NCI-H1417 treated with DMSO at 0.1 percent for 48 hours (cell line): ENCODE measurements at places on chromosomes 16 and 17.
A peak's percentile ranks its signal among the peaks of the same experiment; 100 is the strongest.

GRCh38 chr16:21092951-21093350 is 57.7 kb downstream of the DNAH3 start:
- DNase-seq: no peak

DNA sequence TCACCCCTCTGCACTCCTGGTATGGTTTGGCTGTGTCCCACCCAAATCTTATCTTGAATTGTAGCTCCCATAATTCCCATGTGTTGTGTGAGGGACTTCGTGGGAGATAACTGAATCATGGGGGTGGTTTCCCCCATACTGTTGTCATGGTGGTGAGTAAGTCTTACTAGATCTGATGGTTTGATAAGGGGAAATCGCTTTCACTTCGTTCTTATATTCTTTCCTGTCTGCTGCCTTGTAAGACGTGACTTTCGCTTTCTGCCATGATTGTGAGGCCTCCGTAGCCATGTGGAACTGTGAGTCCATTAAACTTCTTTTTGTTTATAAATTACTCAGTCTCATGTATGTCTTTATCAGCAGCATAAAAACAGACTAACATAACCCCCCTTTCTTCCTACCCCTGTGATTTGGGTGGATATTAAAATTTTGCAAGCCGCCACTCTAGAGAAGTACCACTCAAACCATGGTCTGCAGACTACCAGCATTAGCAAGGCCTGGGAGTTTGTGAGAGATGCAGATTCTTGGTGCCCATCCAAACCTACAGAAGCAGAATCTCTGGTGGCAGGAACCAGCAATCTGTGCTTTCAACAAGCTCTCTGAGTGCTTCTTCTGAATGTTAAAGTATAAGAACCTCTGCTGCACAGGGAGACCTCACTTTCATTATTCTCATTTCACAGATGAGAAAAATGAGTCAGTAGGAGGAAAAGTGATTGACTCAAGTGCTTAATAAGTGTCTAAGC is 999.5 kb upstream of the EEF2KMT start:
- no peak for DNase-seq

GRCh38 chr16:51154271-51155171 is 3.5 kb upstream of the SALL1 start:
- no peak for DNase-seq

DNA sequence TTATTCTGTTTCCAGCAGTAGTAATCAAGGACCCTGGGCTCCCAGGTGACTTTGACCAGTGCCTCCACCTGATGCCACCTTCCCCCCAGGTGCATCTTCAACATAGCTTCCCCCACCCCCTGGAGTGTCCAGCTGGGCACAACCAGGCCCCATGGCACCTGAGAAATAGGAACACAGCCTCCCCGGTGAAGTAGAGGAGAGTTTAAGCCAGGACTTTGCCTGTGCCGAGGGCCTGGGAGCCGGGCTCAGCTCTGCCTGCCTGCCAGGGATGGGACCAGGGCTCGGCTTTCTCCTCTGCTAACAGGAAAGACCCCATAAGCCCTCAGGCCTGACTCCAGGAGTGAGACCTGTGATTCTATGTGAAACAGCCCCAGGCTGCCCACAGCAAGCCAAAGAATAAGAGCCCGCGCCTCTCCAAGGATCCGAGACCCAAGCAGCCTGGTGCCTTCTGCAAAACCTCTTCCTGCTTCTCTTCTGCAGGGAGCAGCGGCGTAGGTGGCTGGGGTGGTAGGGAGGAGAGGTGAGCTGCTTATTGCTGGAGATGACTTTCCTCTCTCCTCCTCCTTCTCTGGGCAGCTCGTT is 16.4 kb upstream of the RBFOX3 start:
- DNase-seq: no peak

- DNase-seq: no peak
Measured at GRCh38 chr17:6374761-6375312, 60.1 kb downstream of the AIPL1 start.

DNA sequence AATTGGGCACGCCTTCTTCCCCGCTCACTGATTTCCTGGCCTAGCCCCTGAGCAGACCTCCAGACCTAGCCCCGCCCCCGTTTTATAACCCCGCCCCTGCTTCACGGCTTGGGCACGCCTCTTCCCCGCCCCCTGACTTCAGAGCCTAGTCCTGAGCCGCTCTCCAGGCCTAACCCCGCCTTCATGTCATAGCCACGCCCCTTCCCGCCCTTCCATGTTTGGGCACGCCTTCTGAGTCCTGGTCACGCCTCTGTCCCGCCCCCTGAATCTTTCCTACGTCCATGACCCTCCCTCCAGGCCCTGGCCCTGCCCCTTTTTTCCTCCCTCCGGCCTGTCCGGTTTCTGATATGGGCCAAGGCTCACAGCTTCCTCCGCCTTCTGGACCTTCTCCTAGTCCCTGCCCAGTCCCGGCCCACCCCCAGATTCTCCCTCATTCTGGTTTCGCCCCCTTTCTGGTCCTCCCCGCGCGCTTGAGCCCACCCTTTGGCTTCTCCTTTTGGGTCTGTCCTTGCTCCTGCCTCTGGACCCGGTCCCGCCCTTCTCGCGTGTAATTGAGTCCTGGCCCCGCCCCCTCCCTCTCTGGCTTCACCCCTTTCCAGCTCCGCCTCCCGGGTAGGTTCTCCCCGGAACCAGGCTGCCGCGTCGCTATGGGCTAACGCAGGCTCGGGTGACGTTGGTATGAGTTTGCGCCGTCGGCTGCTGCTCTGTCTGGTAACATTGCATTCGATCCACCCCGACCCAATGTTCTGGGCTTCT is 15.1 kb upstream of the EEF2K start:
- peak; percentile 96 for DNase-seq

DNA sequence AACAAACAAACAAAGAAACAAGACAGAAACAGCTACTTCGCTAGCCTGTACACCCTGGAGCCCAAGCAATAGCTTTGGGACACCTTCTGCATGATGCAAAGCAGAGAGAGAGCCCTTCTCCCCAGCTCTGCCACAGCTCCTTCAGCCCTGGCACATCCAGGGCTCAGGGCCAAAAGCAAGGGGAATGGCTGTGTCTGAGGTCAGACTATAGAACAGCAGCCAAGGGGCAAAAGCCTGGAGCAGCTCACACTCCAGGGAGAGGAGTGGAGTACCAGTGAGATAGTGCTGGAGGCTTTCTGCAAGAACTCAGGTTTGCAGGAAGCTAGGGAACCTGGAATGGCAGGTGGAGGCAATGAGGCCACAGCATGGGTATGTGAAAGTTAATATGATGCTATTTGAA is 11.6 kb upstream of the SEPHS2 start:
- no peak for DNase-seq

DNA sequence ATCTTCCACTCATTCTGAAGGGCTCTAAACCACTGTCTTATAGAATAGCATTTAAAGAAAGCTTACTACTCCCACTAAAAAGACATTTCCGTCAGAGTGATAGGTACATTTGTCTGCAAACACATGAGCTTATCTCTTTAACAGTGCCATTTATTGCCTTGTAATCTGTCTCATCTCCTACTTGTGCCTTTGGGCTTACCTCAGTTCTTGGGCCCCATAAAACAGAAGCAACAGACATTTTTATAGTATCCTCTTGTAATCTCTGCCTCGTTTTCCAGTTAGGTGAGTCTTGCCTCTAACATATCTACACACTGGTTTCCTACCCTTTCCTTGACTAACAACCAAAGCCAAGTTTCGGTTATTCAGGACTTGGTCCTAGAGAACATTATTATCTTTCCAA is 681.4 kb upstream of the KIF2B start:
- no peak for DNase-seq

GRCh38 chr17:17350491-17351355 is 47.5 kb downstream of the NT5M start:
- DNase-seq: no peak

DNA sequence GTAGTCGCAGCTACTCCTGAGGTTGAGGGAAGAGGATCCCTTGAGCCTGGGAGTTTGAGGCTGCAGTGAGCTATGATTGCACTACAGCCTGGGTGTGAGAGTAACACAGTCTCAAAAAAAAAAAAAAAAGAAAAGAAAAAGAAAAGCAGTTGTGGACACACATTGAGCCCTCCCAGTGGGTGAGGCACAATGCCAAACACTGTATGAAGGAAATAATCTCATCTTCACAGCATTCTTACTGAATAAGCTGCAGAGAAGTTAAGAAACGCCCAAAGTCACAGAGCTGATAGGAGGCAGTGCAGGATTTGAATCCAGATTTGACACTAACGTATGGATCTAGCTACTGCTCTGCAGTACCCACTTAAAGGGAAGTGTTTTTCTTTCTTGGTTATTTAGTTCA is 5.9 kb upstream of the LYZL6 start:
- no peak for DNase-seq

- no peak for DNase-seq
Measured at GRCh38 chr17:4766723-4767122, 5.0 kb upstream of the TM4SF5 start.

DNA sequence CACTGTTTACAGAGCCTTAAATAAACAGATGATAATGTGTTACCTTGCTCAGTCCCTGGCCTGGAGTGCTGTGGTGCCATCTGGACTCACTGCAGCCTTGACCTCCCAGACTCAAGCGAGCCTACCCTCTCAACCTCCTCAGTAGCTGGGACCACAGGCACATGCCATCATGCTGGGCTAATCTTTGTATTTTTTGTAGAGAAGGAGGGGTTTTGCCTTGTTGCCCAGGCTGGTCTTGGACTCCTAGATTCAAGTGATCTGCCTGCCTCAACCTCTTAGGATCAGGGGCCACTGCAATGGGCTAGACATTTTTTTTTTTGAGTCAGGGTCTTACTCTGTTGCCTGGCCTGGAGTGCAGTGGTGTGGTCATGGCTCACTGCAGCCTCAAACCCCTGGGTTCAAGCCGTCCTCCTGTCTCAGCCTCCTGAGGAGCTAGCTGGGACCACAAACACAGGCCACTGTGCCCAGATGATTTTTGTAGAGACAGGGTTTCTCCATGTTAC is 5.0 kb upstream of the NAGLU start:
- no peak for DNase-seq

DNA sequence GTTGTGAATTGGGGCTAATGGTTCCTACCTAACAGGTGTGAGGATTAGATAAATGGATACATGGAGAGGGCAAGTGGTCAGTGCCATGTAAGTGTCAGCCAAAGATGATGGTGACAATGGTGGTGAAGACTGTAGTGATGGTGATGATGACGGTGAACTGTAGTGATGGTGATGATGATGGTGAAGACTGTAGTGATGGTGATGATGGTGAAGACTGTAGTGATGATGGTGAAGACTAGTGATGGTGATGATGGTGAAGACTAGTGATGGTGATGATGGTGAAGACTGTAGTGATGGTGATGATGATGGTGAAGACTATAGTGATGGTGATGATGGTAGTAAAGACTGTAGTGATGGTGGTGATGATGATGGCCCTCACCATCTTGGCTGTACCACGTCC is 18.1 kb upstream of the GNG13 start:
- DNase-seq: no peak

GRCh38 chr17:11625878-11626277 is 27.6 kb downstream of the DNAH9 start:
- DNase-seq: no peak

DNA sequence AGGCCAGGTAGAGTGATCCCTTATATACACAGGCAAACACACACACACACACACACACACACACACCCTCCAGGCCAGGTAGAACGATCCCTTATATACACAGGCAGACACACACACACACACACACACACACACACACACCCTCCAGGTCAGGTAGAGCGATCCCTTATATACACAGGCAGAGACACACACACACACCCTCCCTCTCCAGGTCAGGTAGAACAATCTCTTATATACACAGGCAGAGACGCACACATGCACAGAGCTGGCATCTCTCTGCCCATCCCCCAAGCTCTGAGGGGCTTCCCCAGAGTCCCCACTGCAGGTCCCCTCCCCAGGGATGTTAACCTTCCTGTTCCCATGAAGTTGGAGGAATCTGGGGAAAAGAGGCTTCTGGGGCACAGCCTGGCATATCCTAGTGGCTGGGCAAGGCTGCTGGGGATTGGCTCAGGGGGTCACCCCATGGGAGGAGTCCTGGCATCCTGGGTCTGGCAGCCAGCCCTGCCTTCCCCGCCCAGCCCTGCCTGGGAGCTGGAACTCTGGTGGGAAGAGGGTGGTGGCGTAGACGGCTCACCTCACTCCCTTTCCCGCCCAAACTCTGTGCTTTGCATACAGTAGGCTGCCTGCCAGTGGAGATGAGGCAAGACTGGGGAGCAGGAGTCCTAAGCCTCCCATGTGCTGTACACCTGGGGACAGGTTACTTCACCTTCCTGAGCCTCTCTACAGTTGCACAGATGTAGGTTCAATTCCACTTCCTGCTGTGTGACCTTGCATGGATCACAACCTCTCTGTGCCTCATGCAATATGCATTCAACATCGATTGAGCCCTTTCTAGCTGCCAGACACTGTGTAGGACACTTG is 41.8 kb downstream of the TEKT5 start:
- DNase-seq: no peak

DNA sequence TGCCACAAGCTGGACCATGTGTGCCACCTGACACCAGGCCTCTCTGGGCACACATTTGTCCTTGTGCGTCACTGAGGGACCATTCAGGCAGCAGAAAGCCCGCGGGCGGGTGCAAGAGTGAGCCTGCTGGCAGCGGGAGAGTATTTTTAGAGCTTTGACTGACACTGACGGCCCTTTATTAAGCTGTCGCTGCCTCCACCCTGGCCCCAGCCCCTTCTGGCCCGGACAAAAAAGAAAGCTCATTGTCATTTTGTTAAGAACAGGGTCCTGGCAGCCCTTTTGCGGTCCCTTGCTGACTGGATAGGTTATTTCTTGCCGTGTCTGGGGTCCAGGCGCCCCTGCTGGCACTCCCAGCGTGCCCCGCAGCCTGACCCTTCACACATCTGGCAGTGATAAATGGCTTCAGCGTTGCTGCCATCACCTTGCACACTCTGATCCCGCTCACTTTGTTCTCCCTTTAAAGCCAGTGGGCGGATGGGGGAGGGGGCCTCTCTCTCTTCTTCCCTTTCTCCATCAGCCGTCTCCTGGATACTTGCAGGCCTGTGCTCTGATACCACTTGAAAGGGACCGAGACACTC is 78.4 kb upstream of the NKD1 start:
- no peak for DNase-seq

DNA sequence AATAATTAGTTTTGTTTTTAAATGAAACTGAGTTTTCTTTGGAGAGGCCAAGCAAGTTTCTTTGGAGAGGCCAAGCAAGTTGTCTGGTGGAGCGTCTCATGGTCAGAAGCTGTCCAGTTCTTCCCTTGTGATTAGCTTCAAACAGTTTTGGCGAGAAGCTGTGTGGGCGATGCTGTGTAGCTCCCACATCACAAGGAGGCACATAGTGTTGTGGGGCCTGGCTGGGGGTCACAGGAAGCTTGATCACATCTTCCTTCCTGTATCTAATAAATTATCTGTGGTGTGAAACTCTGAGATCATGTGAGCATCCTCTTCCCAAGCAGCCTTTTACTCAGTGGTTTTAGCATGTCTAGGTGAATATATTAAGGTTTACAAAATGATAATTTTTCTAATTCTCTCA is 33.9 kb downstream of the SPECC1 start:
- DNase-seq: no peak

- DNase-seq: no peak
Measured at GRCh38 chr17:73132085-73132492, 32.7 kb upstream of the SSTR2 start.

DNA sequence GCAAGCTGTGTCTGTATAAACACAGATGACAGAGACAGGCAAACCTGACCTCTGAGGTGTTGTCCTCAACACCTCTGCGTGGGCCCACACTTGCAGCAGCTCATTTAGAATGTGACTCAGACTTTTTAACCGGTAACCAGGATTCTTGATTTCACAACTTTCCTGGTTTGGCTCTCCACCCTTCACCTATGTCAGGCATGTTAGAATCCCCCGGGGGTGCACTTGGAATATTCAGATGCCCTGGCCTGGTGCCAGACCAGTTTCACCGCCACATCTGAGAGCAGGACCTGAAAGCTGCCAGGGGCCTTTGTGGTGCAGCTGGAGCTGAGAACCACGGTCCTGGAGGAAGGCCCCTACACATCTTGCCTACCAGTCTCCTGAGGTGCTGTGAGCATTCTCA is 4.8 kb downstream of the DHODH start:
- no peak for DNase-seq
